ENCODE measurements at places on chromosomes 2 and 18.

- DNase-seq, result no peak
These were observed at the start of gene PRLH for GRCh38 chr2:237566401-237567235. Gene PRLH (plus strand): TSS chr2:237566574. CDS start chr2:237566574, 0 bp downstream.

GRCh38 chr2:235847576-235847975 lies 320.6 kb downstream of the GBX2 start:
- no peak for DNase-seq

GRCh38 chr18:44309185-44309584 lies 371.5 kb upstream of the SETBP1 start:
- DNase-seq, result no peak

- DNase-seq, result no peak
These were observed 307.6 kb upstream of the CDH20 start for GRCh38 chr18:61025596-61025995.

GRCh38 chr2:8090748-8091700 lies 590.8 kb upstream of the ID2 start:
- no peak for DNase-seq

DNA sequence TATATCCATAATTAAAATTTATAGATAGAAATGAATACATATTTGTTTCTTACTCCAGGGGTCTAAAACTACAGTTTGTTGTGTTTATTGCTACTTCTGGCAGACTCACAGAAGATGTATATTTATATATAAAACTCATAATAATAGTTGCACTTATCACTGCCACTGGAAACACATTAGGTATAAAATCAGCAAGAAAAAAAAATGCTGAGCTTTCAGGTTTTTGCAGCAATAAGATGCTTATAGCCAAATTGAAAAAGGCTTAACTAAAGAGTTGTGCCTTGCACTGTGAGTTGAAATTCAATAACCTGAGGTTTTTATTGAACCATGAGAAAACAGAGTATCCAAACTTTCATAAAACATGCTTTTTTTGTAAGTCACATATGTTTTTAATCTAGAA lies 623.9 kb upstream of the CRIM1 start:
- DNase-seq, result no peak

DNA sequence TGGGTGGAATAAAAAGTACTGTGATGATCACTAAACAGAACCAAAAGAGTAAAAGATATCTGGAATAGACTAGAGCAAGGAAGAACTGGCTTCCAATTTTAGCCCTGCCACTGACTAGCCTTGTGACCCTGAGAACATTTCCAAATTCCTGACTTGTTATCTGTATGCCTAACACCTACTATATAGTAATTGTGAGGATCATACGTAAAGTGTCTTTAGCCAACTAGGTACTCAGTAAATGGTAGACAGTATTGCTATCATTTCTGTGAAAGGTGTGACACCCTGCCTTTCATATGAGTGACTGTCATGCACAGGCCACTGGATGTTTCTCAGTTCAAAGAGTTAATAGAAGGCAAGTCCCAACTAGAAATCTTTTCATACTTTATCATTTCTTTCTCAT lies 29.8 kb downstream of the CYTIP start:
- DNase-seq, result no peak

DNA sequence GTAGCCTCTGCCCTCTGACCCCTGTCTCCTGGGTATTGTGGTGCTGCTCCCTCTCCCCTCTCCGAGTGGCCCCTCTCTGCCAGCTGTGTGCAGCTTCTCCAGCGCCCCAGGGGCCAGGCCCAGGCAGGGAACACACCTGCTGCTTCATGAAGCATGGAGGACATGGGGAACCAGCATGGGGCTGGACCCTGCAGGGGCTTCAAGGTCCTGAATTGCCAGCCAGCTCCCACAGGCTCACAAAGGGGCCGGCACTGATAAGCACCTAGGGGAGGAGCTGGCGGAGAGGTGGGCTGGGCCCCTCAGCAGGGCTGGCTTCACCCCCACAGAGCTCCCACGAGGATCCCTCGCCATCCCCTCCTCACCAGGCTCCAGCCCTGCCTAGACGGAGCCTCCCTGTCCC lies 77.4 kb upstream of the GPC1 start:
- no peak for DNase-seq

- no peak for DNase-seq
These were observed 331.1 kb downstream of the GULP1 start for GRCh38 chr2:188622601-188623260.

GRCh38 chr2:220509966-220510365 lies 882.5 kb downstream of the SLC4A3 start:
- no peak for DNase-seq

DNA sequence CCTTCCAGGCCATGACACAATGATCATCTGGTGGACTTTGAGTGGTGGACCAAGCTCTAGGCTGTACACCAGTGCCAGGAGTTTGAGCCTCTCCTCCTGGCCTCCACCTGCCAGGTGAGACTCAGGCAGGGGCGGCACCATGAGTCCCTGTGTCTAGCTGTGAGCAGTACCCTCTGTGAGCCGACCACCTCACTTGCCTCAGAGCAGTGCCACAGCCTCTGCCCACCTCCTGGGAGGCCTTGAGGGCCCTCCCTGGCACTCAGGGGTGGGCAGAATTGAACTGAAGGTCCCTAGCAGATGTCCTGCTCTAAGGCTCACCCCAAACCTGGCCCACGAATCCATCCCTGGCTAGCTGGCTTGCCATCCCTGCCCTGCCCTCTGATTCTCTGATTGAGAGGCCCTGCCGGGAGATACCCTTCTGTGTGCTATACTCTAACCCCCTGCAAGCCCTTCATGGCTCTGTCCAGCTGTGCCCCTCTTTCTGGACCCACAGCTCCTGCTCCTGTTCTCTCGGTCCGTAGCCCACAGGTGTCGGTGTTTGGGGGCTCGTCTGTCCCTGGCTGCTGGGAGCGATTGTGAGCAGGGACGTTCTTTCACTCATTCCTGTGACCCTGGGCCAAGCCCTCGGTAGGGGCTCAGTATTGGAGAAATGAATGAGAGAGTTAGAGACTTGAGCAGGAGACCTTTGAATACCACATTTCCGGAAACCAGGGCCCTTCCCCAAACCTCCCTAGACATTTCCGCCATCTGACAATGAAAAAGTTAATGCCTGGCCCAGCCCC lies 70.0 kb downstream of the INHBB start:
- no peak for DNase-seq
